ENCODE measurements at places on chromosomes 5 and 9.

DNA sequence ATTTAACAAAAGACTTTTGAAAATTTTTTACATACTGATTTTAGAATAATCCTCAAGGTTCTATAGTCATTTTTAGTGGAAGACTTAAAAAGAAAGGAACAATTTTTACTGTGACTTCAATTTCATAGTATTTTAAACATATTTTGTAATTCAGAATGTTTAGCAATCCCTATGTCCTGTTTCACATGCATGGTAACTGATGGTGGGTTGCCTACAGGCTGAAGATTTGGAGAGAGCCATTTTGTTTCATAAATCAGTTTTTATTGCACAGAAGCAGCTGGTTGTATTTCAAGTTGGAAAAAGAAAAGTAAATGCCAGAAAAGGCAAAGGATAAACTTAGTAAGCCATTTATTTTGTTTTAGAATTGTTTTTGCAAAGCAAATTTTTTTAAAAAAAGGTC lies 24.0 kb downstream of the STARD4 start:
- DNase-seq = no peak

DNA sequence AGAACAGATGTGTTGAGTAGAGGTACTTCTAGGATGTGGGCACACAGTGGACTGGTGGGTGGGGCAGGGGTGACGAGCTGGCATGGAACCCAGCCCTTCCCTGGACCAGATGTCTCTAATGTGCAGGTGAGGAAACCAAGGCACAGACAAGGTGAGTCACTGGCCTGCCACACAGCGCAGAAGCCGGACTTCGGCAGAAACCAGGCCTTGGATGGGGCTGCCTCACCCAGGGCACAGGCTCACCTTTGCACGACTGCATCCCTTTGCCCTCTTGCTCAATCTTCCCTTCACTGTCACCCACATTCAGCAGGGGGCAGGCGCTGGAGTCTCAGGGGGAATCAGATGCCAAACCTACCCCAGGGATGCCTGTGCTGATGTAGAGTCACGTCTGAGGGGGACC lies 65.4 kb upstream of the LMX1B start:
- DNase-seq = no peak

DNA sequence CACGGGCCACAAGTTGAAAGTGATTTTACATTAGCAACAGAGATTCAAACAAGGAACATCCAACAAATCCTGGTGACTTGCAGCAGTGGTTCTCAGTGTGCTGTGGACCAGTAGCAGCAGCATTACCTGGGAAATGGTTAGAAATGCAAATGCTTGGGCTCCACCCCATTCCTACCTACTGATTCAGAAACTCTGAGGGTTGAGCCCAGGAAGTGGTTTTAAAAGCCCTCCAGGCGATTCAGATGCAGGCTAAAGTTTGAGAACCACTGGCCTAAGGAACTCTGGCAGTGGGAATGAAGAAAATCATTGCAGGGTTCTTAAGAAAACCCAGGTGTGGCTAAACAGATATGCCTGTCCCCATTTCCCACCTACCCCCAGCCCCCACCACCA lies 398.8 kb downstream of the ENC1 start:
- DNase-seq = no peak

- no peak for DNase-seq
These were observed 95.1 kb upstream of the TMED7 start for GRCh38 chr5:115720888-115721287.

DNA sequence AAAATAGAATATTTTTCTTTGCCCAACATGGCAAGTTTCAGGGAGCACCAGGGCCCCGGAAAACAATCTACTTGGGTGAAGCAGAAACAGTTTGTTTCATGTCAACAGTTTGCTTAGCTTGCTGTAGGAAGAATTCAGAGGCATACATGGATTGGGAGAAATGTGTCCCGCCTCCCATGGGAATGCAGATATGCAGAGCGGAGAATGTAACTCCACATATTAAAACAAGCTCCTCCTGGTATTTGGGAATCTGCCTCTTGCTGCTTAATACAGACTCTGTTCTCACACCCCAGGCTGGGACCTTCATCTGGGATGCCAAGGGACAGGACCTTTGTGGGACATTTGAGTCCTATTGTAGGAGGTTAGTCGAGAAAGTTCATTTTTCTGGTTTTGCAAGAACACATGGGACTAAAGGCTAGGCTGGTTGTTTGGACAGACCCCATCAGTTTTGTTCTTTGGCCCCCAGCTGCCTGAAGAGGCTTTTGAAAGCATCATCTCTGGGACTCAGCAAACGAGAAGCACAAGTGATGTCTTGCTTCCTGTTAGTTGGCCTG lies 220.5 kb upstream of the ADRA1B start:
- DNase-seq = no peak
